ENCODE measurements at places on chromosomes 2 and 18.
A peak's percentile ranks its signal among the peaks of the same experiment; 100 is the strongest.

DNA sequence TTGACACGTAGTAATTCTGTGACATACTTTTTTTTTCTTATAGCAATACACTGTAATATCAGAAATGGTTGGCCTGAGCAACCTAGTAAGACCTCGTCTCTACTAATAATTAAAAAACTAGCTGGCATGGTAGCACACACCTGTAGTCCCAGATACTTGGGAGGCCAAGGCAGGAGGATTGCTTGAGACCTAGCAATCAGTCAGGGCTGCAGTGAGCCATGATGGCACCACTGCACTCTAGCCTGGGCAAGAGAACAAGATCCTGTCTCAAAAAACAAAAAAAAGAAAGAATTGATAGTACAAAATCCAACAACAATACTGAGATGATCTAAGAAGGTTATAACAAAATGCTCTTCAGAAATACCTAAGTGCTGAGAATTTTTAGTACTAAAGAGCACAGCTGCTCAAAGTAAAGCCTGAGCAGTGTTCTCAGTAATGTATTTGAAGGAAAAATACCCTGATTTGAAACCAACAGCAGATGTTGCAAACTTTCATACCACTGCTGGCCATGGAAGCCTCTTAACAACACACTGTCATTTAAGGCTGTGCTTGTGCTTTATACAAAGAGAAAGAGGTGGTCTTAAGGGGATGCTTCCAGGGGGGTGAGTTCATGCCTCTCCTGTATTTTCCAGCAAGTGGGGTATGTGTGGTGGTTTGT lies 132.6 kb upstream of the CDCA7 start:
- DNase-seq = no peak

- no peak for DNase-seq
Observed at GRCh38 chr18:70069965-70070364, 122.3 kb upstream of the CD226 start.

DNA sequence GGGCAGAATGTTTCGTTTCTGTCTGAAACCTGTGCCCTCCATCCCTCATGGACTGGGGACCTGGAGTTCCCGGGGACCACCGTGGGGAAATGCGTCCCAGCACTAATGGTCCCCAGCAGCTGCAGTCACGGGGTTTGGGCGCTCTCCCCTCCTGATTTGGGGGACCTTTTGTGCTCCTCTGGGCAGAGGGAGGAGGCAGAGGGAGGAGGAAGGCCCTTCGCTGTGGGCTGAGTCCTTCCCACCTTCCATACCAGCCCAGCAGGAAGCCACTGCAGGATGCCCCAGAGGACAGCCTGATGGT lies 3.2 kb downstream of the GPR35 start:
- no peak for DNase-seq

GRCh38 chr18:36519358-36519757 lies 221.8 kb downstream of the FHOD3 start:
- peak; percentile 72 for DNase-seq

- no peak for DNase-seq
Observed at GRCh38 chr2:486371-486770, 190.8 kb downstream of the TMEM18 start.

GRCh38 chr18:68215931-68216330 lies 499.0 kb downstream of the TMX3 start:
- peak; percentile 93 for DNase-seq

DNA sequence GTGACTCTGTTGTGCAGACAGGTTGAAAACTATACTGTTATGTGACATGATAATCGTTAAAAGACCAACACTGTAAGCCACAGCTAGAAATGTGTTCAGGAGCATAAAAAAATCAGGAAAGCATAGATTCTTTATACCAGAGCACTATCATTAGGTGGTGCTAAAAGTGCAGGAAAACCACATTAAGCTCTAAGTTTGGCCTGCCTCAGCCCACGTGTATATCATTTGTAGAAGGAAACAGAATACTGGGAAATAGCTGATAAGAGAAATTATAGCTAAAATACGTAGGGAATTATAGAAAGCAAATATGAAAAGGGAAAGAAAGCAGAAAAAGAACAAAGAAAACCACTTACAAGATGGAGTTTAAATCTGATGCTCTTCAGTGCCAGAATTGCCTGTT lies 26.5 kb upstream of the C2orf74 start:
- peak; percentile 32 for DNase-seq

DNA sequence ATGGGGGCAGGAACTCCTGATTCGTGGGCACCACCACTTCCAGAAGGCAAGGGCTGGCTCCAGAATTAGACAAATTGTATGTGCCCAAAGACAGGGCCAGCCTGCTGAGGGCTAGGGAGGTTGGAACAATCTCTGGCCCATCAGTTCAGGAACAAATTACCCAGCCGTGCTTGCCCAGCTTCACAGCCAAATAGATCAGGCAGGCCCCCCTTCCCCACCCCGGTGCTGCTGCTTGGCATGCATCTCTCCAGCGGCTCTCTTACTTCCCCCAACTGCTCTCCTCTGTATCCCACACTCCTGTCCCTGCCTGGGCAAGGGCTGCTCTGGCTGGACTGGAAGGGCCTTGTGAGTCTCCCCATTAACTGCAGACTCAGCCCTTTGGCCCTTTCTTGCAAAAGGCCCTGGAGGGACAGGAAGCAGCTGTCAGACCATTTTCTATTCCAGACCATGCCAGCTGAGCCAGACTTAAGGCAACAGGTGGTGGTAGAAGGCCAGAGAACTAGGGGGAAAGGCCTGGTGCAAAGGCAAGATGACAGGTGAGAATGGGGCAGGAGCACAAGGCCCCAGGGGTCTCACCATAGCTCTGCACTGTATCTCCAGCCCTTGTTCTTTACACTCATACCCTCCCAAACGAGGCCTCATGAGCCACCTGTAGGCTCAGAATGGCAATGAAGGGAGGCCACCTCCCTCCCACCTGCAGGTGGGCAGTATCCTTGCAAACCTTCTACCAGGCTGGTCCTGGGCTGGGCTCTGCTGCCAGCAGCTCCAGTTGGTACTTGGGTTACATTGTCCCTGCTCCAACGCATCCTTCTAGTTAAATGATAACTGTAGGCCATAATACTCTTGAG lies 30.7 kb upstream of the ACAA2 start:
- no peak for DNase-seq

DNA sequence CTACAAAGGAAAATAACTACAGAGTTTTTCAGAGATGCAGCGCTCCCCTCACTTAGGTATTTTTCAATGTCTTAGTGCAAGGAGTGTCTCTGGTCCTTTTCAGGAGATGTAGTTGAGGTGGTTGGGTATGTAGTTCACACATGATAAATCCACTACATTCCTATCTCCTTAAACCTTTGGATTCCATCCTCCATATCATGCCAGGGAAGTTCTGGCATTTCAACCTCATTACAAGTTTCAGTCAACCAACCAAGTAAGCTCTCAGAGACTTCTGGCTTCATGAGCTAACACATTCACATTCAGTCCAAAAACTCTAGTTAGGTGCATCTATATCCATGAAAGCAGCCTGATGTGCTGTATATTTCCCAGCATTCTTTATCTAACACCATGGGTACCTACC lies 47.3 kb downstream of the MAP3K20 start:
- peak; percentile 57 for DNase-seq

- no peak for DNase-seq
Observed at GRCh38 chr18:48408111-48408726, 964 bp downstream of the ZBTB7C start.

GRCh38 chr2:11554399-11554716 lies 20.5 kb downstream of the GREB1 start:
- DNase-seq = no peak

DNA sequence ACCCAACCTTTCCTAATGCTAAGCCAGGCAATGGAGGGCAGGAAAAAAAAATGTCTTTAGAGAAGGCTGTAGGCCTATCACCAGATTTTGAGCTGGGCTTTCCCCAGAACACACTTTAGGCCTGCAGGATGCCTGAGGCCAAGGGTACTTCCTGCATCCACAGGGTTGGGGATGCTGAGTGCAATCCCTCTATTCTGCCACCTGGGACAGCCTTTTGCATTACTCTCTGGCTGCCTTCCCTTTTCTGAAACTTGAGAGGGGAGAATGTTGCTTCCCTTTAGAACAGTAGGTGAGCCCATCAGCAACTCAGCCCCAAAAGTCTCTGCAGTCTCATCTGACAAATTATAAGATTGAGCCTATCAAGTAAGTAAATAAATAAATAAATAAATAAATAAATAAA lies 195.2 kb downstream of the SLC8A1 start:
- DNase-seq = peak; percentile 42

DNA sequence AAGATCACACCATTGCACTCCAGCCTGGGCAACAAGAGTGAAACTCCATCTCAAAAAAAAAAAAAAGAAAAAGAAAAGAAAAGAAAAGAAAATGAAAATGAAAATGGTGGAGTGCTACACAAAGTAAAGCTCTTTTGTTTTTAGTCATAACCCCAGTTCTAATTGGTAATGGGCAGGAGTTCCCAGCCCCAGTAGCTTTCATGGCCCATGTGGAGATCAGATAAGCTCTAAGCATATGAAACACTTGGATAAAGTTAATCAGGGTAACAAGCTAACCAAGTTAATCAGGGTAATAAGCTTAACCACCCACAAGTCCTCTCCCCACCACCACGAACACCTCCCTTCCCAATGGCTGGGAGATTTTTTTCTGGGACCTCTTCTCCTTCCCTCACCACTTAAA lies 240.8 kb downstream of the BCL11A start:
- DNase-seq = no peak

GRCh38 chr2:105576050-105576439 lies 168.7 kb upstream of the NCK2 start:
- DNase-seq = no peak

DNA sequence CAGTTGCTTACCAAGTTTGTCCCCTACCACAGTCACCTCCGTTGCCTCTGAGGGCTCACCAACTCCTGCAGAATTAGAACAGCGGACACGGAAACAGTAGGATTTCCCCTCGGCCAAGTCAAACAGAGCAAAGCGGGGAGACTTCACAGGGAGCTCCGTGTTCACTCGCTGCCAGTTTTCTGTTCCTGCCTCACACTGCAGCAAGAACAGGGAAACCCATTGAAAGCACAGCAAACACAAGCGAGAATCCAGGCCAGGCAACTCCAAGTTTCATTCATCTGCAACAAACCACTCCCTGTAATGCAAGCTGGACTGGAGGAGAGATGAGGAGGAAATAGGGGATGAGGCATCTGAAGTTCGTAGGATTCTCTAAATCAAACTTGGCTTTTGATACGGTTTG lies 84.2 kb downstream of the MYOM1 start:
- no peak for DNase-seq

DNA sequence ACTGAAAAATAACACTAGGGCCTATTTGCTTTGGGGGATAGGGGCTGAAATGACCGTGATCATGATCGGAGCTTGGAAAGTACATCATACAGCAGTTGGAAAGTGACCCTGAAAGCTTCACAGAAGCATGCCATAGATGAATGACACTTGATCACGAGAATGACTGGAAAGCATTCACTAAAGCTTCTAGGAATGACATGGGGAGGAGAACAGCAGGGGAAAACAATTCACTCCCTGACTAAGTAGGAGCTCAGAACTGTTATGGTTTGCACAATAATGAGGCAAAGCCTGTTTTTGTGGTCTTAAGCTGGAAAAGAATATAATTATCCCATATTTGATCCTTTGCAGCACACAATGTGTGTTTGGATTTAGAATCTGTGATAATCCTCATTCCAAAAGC lies 237.5 kb downstream of the NOL4 start:
- DNase-seq = no peak

GRCh38 chr2:189729430-189729829 lies 33.2 kb downstream of the OSGEPL1 start:
- no peak for DNase-seq

GRCh38 chr2:143807192-143807591 lies 678.0 kb downstream of the ARHGAP15 start:
- peak; percentile 29 for DNase-seq

- peak; percentile 55 for DNase-seq
Observed at GRCh38 chr2:20962939-20963557, 80.8 kb downstream of the APOB start.

DNA sequence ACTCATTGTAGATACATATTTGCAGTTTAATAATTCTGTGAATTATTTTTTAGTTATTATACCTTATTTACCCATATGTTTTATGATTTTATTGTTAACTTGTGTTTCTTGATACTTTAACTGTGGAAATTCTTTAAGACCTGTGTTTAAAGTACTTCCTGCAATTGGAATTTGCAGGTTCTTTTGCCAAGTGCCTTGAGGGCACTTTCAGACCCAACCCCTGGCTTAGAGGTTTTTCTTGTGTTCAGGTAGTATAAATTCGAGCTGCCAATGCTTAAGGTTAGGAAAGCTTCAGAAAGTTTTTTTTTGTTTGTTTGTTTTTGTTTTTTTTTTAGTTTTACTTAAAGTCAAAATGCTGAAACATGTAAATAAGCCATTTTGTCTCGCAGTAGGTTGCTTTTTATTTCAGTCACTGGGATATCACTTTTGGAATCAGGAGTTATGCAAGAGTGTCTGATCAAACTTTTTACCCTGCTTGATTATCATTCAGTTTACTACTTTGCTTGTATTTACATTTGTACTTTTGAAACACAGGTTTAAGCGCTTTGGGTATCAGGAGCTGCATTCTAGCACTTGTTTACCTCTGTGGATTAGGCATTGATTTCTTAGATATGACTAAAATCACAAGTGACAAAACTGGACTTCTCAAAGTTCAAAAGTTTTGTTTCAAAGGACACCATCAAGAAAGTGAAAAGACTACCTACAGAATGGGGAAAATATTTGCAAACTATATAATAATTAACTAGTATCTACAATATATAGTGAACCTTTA lies 31.8 kb downstream of the TDRD15 start:
- no peak for DNase-seq

GRCh38 chr2:714005-714741 lies 37.0 kb upstream of the TMEM18 start:
- peak; percentile 56 for DNase-seq

- peak; percentile 65 for DNase-seq
Observed at GRCh38 chr2:146370826-146371225, 1474.0 kb upstream of the ACVR2A start.

GRCh38 chr2:109253217-109253616 lies 124.2 kb downstream of the SH3RF3 start:
- DNase-seq = no peak

GRCh38 chr2:60285626-60286316 lies 267.7 kb downstream of the BCL11A start:
- no peak for DNase-seq

DNA sequence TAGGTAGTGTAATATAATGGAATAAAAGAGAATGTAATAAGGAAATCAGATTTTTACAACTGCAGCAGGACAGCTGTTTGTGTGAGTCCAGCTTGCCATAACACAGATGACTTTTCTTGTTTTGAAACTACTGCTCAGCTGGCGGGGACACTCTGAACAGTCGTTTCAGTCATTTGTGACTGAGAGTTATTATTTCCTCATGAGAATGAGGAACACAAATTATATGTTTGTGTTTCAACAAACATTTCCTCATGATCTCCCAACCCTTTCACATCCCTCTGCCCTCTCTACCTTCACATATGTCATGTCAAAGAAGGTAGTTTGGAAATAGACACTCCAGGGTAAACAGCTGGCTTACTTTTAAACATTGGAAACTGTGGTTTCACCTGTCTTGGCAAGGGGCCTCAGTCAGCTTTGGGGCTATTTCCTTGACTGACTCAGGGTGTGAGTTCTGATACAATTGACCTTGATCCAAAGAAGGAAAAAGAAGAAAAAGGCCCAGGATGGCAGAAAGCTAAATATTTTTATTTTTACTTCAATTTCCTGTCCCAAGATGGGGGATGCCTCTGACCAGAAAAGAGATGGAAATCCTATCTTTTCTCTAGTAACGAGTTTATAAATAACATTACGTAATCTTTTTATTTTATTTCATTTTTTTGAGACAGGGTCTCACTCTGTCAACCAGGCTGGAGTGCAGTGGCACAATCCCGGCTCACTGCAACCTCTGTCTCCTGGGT lies 593 bp downstream of the SP140L start:
- DNase-seq = no peak

- no peak for DNase-seq
Observed at GRCh38 chr2:152464851-152465470, 130.0 kb downstream of the FMNL2 start.

GRCh38 chr18:48640566-48641270 lies 101.9 kb downstream of the CTIF start:
- peak; percentile 65 for DNase-seq
